ENCODE measurements at places on chromosomes 5 and 9.

- no peak for DNase-seq
Observed at GRCh38 chr5:138950421-138951031, 75.4 kb upstream of the LRRTM2 start.

GRCh38 chr5:75048457-75048953 lies 3.9 kb downstream of the GCNT4 start:
- no peak for DNase-seq

DNA sequence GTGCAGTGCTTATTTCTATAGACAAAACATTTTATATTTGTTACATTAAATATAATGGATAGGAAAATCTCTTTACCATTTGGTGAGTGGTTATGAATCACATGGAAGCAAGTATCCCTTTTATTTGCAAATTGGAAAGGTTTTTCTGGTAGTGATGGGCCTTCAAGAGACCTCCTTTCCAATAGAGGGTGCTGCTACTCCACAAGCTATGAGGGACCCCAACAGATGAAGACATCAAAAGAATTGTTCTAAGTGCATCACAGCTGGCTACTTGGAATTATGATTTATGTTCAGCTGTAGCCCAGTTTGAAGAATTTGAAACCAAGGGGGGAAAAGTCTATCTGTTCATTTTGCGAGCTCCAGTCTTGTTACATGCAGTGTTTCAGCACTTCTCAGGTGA lies 493.7 kb upstream of the SGCD start:
- DNase-seq: no peak

- DNase-seq: no peak
Observed at GRCh38 chr5:155268770-155269425, 255.3 kb downstream of the KIF4B start.

DNA sequence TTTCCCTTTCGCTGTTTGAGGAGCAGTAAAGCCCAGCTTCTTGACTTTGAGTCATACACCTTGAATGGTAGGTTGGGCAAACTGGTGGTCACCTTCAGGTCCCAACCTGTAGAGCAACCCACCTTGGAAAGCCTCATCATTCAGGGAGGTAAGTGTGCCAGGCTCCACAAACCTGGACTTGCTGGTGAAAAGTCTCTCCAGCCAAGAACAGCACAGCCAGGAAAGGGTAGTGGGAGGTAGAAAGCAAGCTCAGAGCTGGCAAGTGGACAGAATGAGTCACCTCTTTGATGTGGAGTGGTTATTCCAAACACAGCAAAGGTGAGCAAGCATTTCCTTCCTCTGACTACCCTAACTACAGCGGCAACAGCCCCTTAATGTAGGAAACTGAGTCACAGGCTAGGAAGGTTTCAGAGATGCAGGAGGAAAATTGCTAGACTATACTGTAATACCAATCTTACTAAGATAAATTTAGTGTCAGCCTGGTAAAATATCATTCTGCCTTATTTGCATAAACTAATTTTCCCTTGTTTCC lies 117.5 kb upstream of the MTAP start:
- DNase-seq: peak; percentile 71

DNA sequence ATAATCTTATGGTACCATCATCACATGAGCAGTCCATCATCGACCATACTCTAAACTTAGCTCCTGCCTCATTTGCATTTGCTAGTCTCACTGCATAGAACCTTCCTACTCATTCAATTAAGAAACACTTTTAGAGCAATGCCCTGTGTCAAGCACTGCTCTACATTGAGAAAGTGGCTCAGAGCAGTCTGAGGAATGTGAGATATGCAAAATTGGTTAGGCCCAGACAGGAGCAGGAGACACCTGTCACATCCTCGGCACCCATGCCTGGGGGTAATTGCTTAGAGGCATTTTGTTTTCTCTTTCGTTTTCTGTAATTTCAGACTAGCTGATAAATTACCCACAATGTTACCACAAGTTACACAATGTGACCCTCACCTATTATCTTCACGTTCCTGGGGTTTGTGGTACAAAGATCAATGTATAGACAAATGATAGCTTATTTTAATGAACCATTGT lies 4.9 kb upstream of the RARS1 start:
- DNase-seq: no peak

- DNase-seq: no peak
Observed at GRCh38 chr5:102853680-102854079, 98.6 kb downstream of the PAM start.

DNA sequence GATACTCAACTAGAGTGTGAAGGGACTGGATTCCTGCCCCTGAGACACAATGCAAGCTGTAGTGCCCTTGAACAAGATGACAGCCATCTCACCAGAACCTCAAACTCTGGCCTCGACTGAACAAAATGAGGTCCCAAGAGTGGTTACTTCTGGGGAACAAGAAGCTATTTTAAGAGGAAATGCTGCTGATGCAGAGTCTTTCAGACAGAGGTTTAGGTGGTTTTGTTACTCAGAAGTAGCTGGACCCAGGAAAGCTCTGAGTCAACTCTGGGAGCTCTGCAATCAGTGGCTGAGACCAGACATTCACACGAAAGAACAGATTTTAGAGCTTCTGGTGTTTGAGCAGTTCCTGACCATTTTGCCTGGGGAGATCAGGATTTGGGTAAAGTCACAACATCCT lies 2.4 kb downstream of the ZNF483 start:
- DNase-seq: no peak

GRCh38 chr9:100072805-100073204 lies 26.0 kb downstream of the ERP44 start:
- no peak for DNase-seq

DNA sequence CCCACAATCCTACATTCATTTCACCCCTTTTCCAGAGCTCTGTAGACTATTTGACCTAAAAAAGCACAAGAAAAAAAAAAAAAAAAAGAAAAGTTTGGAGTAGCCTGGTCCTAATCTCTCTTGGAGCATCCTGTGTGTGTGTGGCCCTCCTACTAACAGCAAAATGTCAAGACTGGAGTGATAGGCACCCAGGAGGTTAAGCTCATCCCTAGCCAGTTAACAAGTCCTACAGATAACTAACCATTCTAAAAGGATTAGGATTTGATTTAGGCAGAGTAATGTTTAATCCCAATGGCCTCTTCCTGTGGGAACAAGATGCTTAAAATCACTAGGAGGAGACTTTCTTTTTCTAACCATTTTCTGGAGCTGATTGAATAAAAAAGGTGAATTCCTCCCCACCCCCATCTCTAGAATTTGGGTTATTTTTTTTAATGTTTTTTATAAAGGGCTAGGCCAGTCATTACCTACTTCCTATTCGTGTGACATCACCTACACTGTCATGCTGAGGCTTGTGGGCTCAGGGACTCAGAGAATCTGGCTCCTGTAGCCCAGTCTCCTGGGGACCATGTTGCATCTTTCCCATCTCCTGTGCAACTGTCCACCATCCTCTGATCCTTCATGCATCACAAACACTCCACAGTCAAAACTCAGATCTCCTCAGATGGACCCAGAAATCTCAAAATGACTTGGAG lies 43.2 kb upstream of the NR3C1 start:
- no peak for DNase-seq

DNA sequence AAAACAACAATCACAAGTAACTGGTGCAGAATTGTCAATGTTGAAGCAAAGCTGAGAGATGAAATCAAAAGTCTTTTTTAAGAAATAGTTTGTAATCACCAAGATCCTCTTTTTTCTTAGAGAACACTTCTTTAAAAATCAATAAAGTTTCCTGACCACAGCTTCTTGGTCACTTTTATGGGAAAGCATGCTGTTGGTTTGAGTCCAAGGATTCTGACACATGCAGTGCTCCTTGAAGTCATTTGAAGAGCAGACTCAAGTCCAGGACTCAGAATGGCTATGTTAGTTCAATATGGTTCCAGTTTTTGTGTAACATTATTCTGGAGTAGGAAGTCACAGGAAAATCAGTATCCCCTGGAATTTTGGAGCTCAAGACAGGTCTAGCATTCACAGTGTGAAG lies 480.6 kb downstream of the NR2F1-AS1 start:
- DNase-seq: no peak

GRCh38 chr9:114911167-114911821 lies 19.1 kb downstream of the TNFSF8 start:
- DNase-seq: no peak

- DNase-seq: no peak
Observed at GRCh38 chr9:37100741-37101140, 19.6 kb upstream of the ZCCHC7 start.

DNA sequence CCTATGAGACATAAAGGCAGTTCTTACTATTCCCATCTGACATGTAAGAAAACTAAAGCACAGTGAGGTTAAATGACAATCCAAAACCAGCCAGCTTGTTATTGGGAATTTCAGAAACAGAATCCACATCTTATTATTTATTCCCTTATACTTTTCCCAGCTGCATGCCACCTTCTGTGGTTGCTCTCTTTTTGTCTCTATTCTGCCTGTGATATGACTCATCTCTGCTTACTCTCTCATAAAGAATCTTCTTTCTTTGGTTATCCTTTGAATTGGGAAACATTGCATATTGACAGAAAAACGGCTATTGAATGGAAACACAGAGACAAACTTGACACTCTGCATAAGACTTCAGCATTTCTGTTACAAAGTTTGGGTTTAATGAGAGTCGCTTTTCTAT lies 183.2 kb downstream of the TLR4 start:
- DNase-seq: no peak

GRCh38 chr5:54832045-54832444 lies 153.3 kb downstream of the ESM1 start:
- no peak for DNase-seq

DNA sequence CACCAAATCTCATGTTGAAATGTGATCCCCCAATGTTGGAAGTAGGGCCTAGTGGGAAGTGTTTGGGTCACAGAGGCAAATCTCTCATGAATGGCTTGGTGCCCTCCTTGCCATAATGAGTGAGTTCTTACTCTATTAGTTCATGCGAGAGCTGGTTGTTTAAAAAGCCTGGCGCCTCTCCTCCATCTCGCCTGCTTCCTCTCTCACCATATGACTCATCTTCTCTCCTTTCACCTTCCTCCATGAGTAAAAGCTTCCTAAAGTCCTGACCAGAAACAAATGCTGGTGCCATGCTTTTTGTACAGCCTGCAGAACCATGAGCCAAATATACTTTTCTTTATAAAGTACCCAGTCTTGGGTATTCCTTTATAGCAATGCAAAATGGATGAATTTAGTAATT lies 20.9 kb upstream of the ARHGAP26 start:
- no peak for DNase-seq

- DNase-seq: no peak
Observed at GRCh38 chr5:55934115-55934613, 60.6 kb downstream of the IL6ST start.

GRCh38 chr9:14140096-14140697 lies 173.7 kb downstream of the NFIB start:
- no peak for DNase-seq

DNA sequence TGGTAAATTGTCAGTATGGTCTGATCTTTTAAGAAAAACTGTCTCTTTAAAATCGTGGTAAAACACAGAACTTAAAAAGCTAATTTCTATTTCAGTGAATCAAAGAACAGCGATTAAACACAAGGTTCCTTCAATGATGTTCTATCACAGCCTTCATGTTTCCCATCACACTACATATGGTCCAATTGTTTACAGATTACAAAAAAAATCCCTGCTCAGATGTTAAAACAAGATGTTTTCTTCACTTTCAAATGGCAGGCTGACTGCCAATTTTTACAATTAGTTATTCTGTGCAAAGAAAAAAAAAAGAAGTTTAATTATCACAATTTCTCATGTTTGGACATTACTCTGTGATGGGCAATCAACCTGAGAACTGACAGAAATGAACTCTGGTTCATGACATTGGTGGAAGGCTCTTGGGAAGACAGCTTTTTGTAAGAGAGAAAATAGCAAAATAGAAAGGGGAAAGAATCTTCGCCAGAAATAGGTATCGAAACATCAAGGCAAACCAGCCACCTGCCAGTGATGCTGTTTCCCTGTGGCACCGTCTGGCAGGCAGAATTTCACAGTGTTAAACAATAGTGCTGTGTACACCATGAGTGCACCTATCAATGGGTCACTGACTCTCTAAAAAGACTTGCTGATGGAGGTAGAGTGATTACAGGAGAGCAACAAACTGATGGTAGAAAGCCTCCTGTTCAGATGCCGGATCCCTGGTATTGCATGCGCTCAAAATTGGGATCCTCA lies 1020.0 kb upstream of the ARRDC3 start:
- no peak for DNase-seq

GRCh38 chr9:87184956-87185642 lies 237.8 kb upstream of the GAS1 start:
- no peak for DNase-seq

GRCh38 chr5:118060833-118061232 lies 927.5 kb downstream of the DTWD2 start:
- no peak for DNase-seq

DNA sequence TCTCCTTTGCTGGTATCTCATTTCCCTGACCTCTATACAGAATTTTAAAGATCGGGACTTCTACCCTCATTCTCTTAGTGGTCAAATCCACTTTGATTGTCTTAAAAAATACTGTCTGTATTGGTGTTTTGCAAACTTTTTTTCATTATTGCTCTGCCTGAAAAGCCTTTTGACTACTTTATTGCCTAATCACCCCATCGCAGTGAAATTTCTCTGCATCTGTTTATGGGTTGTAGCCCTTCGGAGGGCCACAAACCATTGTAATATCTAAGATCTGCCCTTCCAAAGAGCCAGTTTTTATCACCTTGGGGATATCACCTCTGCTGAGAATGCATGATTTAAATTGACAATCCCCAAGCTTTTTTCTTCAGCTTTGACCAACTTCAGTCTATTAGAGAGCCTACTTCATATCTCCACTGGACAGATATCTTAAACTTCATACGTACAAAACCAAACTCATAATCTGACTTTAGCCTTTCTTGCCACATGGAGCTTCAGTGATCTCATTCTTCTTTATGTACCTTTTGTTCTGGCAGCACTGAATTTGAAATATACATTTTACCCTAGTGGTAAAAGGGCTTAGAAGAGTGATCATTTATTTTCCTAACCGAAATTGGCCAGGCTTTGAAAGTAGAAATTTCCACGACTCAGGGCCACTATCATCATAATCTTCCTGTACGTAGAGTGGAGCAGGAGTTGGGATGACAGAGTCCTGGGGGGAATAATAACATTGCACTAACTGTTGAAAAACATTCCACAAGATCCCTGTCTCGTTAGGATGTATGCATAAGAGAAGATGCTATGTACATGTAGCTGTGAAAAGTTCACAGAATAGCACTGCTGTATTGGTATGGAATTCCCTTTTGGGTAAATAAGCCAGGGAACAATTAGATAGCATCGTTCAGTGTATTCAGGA lies 21.4 kb downstream of the KIF2A start:
- no peak for DNase-seq

DNA sequence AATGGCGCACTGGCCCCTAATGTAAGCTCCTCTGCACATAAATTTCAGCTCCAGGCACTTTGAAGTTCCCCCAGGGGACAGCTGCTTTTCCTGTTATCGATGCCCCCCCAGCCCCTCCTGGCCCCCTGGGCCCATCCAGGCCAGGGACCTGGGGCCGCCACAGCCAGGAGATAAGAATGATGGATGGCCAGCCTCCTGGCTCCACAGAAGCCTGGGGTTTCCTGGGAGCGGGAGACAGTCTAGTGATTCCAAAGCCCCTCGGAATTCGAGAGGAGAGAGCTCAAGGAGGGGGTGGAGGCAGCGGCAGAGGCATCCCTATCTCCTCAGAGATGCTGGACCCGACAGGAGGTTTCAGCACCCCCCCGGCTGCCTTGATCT lies 98.4 kb upstream of the HAND1 start:
- no peak for DNase-seq

GRCh38 chr9:125106285-125106893 lies 36.9 kb downstream of the SCAI start:
- no peak for DNase-seq

GRCh38 chr9:88280816-88281382 lies 107.3 kb upstream of the SPIN1 start:
- no peak for DNase-seq

- DNase-seq: no peak
Observed at GRCh38 chr5:106269252-106269843, 1401.4 kb downstream of the EFNA5 start.

- DNase-seq: no peak
Observed at GRCh38 chr5:145506185-145506850, 328.8 kb downstream of the PRELID2 start.
